Testis (tissue), 5 donors: ENCODE measurements at places on chromosomes 16 and 17.

DNA sequence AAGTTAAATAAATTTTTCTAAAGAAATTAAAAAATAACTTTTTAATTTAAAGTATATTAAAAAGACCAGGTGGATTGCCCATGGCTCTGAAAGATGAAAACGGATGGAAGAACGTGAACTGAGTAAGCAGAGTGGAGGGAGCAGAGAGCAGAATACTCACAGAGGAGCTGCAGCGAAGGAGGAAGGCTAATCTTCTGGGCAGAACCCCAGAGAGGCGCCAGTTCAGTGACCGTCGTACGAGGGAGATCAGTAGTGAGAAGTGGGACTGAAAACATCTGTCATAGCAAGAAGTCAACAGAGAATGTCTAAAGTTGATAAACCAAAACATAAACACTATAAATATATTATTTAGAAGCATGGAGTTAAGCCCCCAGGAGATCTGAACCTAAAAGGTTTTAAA lies 34.9 kb downstream of the UBE2G1 start:
- no peak for DNase-seq

DNA sequence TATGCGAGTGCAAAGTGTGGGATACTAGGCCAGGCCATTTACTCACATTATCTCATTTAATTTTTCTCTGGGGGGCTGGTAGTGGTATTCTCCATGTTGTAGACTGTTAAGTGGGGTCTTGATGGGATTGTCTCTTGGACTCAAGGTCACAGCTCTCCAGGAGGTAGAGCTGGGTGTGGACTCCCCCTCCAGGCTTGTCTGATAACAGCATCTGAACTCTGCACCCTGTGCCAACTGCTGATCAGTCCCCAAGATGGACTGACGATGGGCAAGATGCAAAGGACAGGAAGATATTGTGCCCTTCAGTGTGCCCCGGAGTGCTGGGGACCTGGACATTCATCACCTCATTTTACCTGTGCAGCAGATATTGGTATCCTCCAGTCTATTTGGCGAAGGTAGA lies 147.8 kb downstream of the MSI2 start:
- no peak for DNase-seq

GRCh38 chr17:4949321-4950074 lies 1.2 kb upstream of the PFN1 start:
- peak; percentile 70 for DNase-seq

DNA sequence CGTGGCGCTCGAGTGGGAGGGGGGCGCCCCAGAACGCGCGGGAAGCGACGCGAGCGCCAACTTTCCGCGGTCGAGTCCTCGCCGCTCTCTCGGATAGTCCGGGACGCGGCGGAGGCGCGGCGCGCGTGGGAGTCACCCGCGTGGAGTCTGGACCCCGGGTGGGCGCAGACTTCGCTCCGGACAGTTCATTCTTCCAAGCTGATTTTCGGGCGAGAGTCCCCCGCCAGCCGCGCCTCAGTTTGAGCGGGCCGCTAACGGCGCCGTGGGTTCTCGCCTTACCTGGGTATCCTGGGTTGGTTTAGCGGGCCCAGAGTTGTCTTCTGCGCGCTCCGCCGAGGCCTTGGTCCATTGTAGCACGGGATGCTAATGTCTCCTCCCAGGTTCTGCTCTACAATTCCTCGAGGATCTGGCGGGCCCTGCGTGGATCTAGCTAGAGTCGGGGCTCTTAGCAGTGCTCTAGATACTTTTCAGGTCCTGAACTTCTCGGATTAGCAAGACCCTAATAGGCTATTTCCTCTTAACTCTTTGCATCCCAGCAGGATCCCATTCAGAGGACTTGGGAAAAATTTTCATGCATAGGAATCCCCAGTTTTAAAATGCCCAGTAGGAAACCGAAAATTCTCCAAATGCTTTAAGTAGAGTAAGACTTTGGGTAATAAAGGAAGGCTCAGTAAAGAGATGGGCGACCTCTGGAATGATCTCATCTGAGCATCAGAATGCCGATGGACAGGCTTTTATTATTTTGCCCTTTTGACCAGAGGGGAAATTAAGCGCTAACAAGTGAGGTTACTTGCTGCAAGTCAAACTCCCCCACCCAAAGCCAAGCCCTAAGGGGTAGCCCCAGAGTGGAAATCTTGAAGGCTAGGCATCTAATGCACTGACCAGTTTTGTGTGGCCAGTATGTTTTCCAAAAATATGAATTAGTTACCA lies 537 bp upstream of the GJC1 start:
- DNase-seq: peak; percentile 39

DNA sequence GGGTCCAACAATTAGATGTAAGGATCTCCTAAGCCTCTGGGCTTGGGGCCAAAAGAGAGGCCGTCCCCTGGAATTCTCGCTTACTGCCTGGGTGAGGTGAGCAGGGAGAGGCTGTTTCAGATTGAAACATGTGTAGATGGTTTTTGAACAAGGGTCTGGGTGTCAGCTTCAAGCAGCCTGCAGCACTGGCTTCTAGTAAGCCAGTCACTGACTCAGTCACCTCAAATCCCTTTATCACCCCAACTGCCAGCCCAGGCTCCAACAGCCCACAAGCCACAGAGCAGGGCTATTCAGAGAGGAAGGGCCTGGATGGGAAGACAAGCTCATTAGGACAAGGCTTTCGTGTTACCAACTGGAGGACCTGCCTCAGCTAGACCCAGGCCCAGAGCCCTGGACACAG lies 180.2 kb downstream of the CCT6B start:
- no peak for DNase-seq

GRCh38 chr17:18246880-18247612 lies 11.5 kb downstream of the FLII start:
- DNase-seq: peak; percentile 90

DNA sequence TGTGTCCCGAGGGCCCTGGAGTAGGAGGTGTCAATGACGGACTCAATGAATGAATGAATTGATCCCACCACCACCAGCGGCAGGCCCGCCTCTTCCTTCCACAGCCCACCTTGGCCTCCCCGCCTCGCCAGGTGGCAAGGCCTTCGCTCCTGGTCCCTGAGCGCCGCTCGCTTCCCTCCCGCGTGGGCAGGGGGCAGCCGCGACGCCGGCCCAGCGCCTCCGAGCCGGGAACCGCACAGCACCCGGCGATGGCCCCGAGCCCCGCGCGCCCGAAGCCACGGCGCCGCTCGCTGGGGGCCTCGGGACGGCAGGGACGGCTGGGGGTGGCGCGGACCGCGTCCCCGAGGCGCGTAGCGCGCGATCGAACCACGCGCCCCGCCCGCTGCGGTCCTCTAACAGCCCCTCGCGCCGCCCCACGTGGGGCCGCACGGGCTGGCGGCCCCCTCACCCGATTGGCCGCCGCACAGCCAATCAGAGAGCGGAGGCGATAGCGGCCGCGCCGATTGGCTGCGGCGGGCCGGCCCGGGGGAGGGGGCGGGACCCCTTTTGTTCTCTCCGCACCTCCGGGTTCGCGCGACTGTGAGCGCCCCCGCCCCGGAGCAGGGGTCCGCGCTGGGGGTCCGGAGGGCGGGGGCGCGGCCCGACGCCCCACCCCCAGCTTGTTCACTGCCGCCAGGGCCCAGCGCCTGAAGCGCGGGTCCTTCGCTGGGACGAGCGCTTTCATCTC lies 31.4 kb downstream of the ACTG1 start:
- DNase-seq: peak; percentile 77

GRCh38 chr17:81354954-81355347 lies 40.3 kb upstream of the BAHCC1 start:
- DNase-seq: no peak

DNA sequence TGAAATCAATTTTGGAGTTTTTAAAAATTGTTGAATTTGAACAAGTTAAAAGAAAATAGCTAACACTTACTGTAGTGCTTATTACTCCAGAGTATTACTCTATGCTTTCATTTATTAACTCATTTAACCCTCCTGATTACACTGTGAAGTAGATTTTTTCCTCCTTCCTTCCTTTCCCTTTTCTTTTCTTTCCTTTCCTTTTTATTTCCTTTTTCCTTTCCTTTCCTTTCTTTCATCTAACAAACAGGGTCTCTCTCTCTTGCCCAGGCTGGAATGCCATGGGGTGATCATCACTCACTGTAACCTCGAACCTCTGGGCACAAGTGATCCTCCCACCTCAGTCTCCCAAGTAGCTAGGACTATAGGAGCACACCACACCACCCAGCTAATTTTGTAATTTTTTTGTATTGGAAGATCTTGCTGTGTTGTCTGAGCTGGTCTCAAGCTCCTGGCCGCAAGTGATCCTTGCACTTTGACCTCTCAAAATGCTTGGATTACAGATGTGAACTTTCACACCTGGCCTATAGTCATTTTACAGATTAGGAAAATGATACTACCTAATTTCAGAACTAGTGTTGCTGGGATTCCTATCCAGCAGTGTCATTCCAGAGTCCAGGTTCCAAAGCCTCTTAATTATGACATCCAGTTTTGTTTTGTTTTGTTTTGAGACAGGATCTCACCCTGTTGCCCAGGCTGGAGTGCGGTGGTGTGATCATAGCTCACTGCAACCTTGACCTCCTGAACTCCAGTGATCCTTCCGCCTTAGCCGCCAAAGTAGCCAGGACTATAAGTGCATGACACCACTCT lies 59.9 kb downstream of the TAOK1 start:
- DNase-seq: no peak

GRCh38 chr17:77288115-77288619 lies 147.4 kb downstream of the SEC14L1 start:
- no peak for DNase-seq

DNA sequence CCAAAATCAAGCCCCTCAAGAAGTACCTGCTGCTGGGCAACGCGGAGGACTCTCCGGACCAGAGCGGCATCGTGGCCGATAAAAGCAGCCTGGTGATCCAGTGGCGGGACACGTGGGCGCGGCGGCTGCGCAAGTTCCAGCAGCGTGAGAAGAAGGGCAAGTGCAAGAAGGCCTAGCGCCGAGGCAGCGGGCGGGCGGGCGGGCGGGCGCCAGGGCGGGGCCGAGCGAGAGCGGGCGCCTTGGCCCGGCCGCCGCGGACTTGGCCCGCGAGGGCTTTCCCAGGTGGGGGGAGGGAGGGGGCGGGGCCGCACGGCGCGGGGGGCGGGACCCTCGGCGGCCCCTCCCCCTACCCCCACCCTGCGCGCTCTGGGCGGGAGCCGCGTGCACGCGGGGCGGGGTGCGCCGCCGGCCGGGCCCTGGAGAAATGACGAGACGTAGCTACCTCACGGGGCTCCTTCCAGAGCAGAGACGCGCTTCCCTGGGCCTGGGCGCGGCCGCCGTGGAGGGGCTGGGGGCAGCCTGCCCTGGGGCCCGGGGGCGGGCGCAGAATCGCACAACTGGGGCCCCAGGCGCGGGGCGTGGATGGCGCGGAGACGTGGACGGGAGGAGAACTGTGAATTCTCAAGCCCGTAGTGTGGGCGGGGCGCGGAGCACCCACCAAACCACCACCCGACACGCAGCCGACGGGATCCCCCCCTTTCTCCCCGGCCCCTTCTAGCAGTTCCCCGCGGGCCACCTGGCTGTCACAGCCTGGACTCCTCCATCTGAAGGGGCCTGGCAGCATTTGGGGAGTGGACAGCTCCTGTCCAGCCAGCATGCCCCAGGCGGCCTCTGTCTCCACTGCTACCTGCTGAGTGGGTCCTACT lies 218.7 kb downstream of the NTN1 start:
- peak; percentile 66 for DNase-seq

DNA sequence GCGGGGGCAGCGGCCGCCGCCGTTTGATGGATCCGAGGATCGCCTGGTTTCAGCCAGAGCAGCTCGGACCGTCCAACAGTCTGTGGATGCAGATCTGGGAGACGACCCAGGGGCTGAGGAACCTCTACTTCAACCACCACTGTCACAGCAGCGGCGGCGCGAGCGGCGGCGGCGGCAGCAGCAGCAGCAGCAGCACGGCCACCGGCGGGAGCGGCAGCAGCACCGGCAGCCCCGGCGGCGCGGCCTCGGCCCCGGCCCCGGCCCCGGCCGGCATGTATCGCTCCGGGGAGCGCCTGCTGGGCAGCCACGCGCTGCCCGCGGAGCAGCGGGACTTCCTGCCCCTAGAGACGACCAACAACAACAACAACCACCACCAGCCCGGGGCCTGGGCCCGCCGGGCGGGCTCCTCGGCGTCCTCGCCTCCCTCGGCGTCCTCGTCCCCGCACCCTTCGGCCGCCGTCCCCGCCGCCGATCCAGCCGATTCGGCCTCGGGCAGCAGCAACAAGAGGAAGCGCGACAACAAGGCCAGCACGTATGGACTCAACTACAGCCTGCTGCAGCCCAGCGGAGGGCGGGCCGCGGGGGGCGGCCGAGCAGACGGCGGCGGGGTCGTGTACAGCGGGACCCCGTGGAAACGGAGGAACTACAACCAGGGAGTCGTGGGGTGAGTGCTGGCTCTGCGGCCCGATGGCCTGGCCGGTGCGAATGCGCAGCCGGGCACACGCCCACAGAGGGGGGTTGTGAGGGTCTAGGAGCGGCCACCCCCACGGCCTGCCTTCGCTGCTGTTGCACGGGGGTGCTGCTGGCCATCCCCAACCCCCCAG lies 702 bp downstream of the TENT4B start:
- DNase-seq: no peak

GRCh38 chr17:33463887-33464286 lies 170.8 kb upstream of the ASIC2 start:
- DNase-seq: no peak

- DNase-seq: no peak
Measured at GRCh38 chr16:10536814-10537389, 43.5 kb downstream of the EMP2 start.

DNA sequence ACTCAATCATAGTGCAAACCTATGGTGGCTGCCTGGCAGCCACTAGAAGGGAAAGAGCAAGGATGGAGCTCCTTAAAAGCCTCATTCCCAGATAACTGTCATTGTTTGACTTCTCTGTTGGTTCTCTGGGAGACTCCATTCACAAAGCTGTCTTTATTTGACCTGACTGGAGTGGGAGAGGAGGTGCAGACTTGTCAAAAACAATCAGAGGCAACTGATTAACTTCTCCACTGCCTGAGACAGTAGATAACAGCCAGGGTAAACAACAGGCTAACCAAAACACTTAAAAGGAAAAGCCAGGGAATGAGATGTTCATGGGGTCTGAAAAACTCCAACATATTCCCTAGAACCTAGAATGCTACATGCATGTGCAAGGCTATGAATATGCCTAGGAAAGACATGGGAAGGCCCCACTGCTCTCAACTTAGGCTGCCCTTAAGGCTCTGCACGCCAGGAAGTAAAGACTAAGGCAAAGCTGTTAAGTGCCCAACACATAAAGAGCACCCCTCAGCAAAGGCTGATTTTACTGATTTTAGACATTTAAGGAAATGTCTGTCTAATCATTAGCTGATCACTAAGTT lies 82.0 kb downstream of the TTC19 start:
- DNase-seq: no peak

- no peak for DNase-seq
Measured at GRCh38 chr16:56606476-56607108, 1.8 kb upstream of the MT2A start.

DNA sequence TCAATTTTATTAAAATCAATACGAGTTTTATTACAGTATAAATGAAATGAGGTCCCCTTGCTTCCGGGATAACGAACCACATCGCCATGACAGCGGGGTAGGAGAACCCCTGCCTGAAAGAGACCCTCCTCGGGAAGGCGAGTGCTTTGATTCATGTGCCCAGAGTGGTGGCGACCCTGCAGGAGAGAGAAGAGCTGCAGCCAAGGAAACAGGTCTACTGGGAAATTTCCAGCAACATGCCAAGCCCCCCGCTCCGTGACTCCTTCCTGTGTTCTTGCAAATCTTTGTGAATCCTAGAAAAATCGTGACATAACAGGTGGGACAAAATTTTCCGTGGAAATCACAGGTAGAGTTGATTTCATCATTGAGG lies 162.5 kb downstream of the WSCD1 start:
- DNase-seq: no peak

GRCh38 chr17:64289741-64290141 lies 26.7 kb upstream of the TEX2 start:
- no peak for DNase-seq
